ENCODE measurements at places on chromosomes 7 and 10.

- DNase-seq = no peak
These were observed 26.6 kb downstream of the TET1 start for GRCh38 chr10:68586606-68587305.

GRCh38 chr10:62850646-62851045, 34.5 kb upstream of the EGR2 start:
- DNase-seq = no peak

- DNase-seq = no peak
These were observed 995 bp upstream of the PARD3 start for GRCh38 chr10:34816085-34816496.

GRCh38 chr10:110273474-110273873, 31.2 kb downstream of the SMNDC1 start:
- DNase-seq = no peak

- DNase-seq = no peak
These were observed 12.5 kb downstream of the NOBOX start for GRCh38 chr7:144391014-144391413.

DNA sequence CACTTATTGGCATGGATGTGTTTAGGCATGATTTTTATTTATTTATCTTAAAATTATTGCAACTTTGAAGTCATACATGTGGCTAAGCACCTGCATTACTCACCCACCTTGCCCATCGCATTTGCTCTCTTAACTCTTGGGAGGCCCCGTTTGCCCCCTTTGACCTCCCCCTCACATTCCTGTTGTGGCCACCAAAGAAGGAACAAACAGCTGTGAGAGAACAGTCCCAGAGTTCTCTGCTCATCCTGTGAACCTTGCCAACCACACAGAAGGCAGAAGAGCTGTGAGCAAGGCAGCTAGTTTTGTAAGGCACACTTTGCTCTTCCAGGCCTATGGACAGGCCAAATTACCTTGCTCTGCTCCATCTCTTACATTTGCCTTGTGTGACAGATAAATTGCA, 23.6 kb upstream of the FGL2 start:
- no peak for DNase-seq

DNA sequence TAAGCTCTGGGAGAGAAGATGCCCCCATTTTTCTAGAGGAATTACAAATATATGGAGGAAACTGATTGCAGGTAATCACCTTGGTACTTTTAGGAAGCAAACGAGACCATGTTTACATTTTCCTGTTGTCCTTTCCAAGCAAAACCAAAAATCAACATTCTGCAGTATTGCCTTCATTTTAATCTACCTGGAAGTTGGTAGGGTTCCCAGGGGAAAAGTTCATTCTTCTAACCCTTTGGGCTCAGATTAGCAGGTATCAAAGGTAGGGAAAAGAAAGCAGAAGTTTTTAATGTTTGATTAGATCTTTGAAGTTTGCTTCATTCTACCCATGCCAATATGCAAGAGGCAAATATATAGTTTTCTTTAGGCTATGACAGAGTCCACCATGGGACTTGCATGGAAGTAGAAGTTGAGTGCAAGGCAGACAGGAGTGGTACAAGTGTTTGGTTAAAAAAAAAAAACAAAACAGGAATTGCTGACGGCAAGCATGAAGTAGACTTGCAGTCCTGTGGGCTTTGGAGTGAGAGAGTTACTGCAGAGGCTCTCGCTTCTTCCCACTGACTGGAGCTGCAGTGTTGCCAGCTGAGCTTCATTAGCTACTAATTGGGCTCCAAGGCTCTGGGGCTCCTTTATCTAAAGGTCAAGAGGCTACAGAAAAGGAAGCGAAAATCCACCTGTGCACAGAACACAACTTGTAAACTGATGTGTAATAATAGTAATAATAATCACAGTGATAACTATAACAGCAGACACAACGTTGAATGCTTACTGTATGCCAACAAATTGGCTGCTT, 28.9 kb upstream of the ASAH2 start:
- no peak for DNase-seq

GRCh38 chr7:98286093-98286539, 4.6 kb downstream of the BRI3 start:
- DNase-seq = no peak

- DNase-seq = no peak
These were observed 15.4 kb upstream of the CLDN4 start for GRCh38 chr7:73815436-73815835.

GRCh38 chr7:71846160-71846559, 566.0 kb downstream of the CALN1 start:
- no peak for DNase-seq

GRCh38 chr7:101953248-101953819, 135.9 kb downstream of the CUX1 start:
- no peak for DNase-seq

- no peak for DNase-seq
These were observed 8.5 kb downstream of the SP8 start for GRCh38 chr7:20778063-20778721.

DNA sequence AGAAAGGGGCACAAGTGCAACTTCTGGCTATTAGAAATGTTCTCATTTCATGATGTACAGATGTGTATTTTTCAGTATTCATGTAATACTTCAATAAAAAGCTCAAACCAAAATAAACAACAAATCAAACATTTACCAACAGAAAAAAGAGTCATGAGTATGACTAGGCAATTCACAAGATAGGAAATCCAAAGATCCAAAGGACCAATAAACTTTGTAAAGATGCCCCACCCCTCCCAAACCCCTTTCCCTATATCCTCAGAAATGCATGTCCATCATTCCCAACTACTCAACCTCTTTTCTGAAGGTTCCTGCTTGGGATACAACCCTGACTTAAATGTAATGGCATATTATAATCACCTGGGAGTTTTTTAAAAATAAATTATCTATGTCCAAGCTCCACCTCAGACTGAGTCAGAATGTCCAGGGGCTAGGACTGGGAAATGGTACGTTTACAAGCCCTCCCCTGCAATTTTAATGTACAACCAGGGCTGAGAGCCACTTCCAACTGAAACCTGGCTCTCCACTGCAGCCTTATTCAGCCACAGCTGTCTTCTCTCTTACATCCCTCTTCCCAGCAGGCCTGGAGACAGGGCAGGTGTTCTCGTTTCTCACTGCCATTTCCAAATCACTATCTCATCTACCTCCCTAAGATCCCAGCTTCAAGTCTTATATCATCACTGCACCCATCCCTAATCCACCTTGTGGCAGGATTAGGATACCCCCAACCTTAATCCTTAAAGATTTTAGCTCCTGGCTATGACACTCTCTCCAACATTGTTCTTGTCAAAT, 36.5 kb downstream of the COA1 start:
- no peak for DNase-seq

- no peak for DNase-seq
These were observed 29.5 kb upstream of the SLC29A3 start for GRCh38 chr10:71289421-71290130.

GRCh38 chr10:113235508-113235907, 285.5 kb downstream of the TCF7L2 start:
- no peak for DNase-seq

DNA sequence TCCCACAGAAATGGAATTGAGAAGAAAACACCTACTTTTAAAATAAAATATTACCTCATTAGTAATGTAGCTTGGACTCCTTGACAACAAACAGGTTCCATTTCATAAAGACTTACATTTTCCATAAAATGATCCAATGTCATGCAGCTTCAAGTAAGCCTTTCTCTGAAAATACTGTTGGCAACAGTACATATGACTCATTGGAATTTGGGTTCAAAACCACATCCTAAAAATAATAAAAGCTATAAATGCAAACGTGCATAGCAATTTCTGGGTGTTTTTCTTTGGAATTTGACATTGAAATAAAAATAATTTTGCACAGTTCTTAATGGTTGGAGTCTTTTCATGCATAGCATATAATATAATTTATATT, 47.9 kb downstream of the FHIP2A start:
- no peak for DNase-seq

GRCh38 chr10:5540891-5541290, 16.1 kb downstream of the CALML3 start:
- no peak for DNase-seq

- DNase-seq = no peak
These were observed 52.0 kb downstream of the JCAD start for GRCh38 chr10:30007406-30007805.

- DNase-seq = no peak
These were observed 213.1 kb downstream of the PCDH15 start for GRCh38 chr10:54587971-54588370.

DNA sequence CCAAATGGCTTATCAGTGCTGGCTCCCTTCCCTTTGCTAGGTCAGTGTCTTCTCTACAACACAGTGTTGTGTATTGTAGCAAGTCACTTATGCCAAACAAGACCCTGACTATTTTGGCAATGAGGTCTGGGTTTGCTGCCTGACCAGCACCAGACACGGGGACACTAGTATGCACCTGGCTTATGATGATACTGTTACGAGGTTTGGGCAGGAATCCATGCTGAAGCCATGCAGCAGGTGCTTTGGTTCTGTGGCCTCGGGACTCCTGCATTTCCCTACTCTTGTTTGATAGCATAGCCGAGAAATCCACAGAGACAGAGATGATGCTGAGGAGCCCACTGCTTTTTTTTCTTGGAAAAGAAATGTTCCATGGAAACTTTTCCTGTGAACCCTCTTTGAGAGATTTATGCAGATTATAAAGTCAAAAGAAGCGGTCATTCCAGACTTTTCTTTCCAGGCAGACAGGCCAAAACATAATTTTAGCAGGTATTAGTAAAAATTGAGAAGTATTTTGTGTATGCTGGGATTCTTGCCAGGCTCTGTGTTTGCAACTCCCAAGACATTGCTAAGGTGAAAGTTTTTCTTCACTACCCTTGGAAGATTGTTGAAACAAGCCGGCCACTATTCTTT, 291.1 kb downstream of the BBS9 start:
- no peak for DNase-seq

- no peak for DNase-seq
These were observed 857 bp upstream of the FOXP2 start for GRCh38 chr7:114413761-114414155.

DNA sequence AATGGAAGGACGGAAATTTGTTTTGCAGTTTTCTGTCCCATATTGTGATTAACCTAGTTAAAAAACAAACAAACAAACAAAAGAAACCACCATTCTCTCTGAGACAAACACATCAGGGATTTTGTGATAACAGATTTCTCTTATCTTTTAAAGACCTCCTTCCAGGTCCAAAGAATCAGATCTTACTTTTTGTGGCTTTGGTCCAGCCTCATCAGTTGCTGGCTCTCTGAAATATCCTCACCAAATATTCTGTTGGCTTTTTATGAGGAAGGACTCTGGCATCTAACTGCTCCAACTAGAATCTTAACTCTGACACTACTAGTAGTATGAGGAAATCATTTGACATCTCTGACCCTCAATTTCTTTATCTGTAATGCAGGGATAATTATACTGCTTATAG, 4.8 kb downstream of the FAM204A start:
- no peak for DNase-seq

GRCh38 chr7:13262929-13263530, 575.6 kb downstream of the ARL4A start:
- no peak for DNase-seq

- no peak for DNase-seq
These were observed 19.8 kb downstream of the C10orf71 start for GRCh38 chr10:49318755-49319154.

DNA sequence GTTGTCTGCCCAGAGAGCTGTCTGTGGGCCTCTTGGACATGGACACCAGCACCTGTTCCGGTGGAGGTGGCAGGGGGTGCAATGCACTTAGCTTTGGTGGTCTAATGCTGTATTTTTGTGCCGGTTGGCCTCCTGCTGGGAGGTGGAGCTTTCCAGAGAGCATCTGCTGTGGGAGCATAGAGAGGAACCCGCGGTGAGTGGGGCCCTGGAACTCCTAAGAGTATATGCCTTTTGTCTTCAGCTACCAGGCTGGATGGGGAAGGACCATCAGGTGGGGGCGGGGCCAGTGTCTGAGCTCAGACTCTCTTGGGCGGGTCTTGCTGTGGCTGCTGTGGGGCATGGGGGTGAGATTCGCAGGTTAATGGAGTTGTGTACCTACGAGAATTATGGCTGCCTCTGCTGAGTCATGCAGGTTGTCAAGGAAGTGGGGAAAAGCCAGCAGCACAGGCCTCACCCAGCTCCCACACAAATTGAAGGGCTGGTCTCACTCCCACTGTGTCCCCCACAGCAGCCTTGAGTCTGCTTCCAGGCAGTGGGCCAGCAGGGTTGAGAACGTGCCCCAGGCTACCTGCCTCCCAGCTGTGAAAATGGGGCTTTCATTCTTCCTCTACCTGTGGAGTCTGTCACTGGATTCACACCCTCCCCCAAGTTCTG, 29.0 kb downstream of the JAKMIP3 start:
- DNase-seq = no peak

DNA sequence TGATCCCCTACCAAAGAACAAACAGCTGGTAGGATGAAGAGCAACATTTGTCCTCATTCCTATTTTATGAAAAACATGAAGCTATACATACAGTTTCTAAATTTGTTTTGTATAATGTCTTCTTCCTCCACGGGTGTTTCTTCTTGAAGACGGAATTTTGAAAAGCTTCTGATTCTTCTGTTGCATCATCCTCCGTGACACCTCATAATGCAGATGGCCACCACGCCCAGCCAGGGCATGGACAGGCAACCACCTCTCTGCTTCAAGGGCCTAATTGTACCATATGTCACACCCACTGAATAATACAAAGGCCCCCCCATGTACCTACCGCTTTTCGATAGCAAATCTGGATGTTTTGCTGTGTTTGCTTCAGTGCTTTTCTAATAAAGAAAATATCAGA, at the start of gene SUN3:
TSS of gene SUN3 (minus strand) at position 170 of the 400 bp plus-strand sequence. CDS start at position 1, 169 bp downstream.
- DNase-seq = no peak

DNA sequence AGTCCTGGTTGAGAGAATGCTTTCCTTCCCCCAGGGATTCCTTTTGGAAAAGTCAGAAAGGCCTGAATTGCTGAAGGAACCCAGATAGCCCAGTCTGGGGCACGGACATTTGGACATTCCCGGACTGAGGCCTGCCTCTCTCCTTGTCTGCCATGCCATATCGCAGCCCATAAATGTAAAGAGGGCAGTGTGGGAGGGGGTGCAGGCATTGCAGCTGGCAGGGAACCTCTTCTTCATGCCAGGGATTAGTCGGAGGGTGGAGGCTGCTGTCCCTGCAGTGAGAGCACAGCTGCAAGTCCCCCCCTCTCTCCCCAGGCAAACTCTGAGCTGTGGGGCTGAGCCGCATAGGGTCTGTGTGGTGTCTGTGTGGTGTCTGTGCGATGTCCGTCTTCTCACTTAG, 486.0 kb upstream of the MKI67 start:
- DNase-seq = no peak

DNA sequence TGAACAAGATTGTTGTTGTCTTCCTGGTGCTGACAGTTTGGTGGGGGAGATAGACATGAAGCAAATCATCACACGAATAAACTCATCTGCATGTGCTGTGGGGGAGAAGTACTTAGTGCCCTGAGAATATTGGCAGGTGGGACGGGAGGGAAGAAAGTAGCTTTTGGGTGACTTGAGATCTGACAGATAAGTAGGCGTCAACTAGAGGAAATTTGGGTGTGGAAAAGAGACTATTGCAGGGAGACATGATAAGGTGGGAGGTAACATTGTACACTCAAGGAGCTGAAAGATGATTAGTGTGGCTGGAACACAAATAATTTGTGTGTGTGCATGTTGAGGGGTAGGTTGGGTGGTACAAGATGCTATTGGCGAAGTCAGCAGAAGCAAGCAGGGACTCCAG, 30.1 kb downstream of the CNNM2 start:
- DNase-seq = no peak

GRCh38 chr7:47435889-47436312, 146.0 kb downstream of the TNS3 start:
- no peak for DNase-seq

- no peak for DNase-seq
These were observed 153.0 kb upstream of the LRRTM3 start for GRCh38 chr10:66772548-66773471.

GRCh38 chr10:33388382-33388781, 53.9 kb upstream of the NRP1 start:
- no peak for DNase-seq

GRCh38 chr10:121835376-121835775, 92.5 kb downstream of the ATE1 start:
- no peak for DNase-seq
